ENCODE measurements at places on chromosomes 7 and 10. TPM values are rescaled to one million over a fixed set of nuclear protein-coding genes. Genes with fewer than 3 reads are reported as not detected.

Gene CPEB3
- polyA plus RNA-seq: 0.41 TPM

Gene EMX2
- polyA plus RNA-seq: not detected

Gene AASS
- 0.04 TPM for polyA plus RNA-seq

Gene SUPV3L1
- 31.4 TPM for polyA plus RNA-seq

Gene HABP2
- 0.17 TPM for polyA plus RNA-seq

Gene NUTM2D
- 1.0 TPM for polyA plus RNA-seq

Gene CPA1
- polyA plus RNA-seq: not detected
